ENCODE measurements at places on chromosomes 3 and 15.

DNA sequence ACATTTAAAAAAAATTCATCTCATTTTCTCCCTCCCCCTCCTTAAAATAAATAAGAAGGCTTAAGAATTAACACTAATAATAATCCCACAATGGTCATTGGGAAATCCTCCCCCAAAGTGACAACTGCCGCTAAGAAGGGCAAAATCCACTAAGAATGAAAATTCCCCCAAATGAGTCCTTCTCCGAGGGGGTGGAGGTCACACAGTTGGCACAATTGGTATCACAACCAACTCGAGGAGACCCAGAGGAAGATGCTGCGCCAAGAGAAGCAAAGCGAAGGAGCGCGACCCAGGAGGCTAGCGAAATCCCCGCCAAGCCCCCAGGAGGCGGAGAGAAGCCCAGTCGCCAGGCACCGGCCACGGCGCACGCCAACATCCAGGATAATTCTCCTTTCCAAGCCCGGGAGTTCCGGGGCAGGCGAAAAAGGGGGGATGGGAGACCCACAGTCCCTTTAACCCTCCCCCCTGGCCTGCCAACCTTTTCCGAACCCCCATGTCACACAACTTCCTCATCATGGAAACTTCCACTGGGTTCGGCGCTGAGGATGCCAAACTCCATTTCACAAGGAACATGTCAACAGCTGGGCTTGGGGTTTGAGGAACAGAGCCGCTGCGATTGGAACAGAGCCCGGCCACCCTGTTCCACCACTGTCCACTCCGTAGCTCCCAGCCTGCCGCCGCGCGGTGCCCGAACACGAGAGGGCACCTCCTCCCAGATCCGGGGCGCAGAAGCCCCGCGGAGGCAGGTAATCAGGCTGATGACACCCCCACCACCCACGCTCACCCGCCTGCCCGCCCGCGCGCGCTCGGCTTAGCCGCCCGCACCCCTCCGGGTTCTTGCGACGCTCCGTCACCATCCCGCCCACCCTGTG lies 668 bp downstream of the THRB start:
- no peak for DNase-seq

- no peak for DNase-seq
These were observed 4.8 kb upstream of the ZBTB20 start for GRCh38 chr3:115151921-115152320.

- DNase-seq: no peak
These were observed 101.1 kb downstream of the RYR3 start for GRCh38 chr15:33411596-33412540.

DNA sequence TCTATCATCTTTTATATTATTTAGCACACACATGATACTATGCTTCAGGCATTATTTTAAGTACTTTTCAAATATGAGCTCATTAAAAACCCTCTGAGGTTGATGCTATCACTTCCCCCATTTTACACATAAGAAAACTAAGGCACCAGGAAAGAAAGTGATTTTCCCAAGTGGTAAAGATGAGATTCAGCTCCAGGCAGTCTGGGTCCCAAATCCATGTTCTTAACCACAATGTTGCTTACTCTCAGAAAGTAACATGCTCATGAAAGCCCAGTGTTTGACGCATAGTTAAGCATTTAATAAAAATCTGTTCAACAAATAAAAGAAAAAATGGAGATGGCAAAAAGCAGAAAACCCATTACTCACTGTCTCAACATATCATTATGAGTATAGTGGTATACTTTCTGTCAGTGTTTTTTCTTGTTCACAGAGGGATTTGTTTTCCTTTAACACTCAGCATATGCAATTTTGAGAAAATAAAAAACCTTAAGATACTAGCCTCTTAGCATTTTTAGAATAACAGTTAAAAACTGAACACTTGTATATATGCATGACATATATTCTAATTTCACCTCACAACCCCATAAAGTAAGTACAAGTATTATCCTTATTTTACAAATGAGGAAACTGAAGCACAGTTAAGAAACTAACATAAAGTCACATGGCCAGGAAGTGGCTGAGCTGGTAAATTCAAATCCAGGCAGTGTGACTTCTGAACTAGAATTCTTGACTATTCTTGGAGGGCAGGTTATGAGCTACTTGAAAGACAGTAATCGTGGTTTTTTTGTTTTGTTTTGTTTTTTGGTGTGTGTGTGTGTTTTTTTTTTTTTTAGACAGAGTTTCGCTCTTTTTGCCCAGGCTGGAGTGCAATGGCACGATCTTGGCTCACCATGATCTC lies 10.4 kb downstream of the PEAK1 start:
- no peak for DNase-seq

- DNase-seq: no peak
These were observed 4.2 kb upstream of the DGKG start for GRCh38 chr3:186366206-186366605.

GRCh38 chr3:66962664-66963063 lies 35.4 kb upstream of the KBTBD8 start:
- no peak for DNase-seq

DNA sequence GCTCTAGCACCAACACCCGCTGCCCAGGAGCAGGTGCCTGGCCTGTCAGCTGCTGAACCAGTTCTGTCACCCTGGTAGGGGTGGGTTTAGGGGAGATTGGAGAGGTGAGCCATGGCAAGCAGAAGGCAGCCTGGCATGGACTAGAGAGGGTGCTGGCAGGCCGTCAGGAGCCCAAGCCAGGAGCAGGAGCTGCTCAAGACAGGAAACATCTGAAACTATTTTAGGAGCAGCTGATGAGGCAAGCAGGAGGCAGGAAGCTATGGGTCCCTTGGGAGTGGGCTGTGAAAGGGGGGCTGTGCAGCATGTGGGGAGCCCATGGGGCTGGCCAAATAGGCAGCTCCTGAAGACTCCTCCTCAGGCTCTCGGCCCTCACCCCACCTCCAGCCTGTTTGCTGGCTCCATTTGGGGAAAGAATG lies 2.3 kb downstream of the INKA1 start:
- no peak for DNase-seq

- DNase-seq: no peak
These were observed 87.5 kb downstream of the NEK10 start for GRCh38 chr3:27281671-27282150.

DNA sequence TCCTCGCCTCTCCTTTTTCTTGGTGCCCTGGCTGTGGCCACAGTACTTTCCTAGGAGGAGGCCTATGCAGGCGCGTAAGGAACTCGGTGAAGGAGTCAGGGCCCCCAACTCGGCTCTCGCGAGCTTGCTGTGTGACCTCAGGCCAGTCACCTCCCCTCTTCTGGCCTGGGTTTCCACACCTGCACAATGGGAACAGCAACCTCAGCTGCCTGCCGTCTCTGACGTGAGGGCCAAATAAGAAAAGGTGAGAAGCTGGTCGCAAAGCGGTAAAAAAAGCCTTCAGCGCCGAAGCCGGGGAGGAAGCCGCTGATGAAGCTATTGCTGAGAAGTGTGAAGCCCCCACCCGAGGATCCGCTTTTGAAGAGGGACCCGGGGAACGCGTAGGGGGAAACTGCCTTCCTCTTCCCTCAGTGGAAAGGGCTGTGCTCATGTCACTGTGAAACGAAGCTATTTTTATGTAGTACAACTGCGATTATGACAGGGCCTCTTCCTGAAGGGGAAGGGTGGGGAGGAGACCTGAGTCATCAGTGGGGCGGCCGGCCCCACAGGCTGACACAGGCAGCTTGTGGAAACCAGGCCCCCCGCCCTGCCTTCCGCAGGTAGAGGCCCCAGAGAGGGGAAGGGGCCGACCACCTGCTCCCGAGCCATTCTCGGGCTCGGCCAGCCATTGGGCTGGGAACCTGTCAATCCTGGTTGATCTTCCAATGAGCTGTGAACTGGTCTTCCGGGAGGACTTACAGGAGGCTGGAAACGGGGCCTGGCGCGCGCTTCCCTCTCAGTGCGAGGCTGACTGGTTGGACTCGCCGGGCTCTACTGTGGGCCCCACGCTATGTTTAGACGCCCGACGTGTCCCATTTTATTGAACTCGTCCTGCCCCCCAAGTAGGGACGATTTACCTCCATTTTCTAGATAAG lies 18.0 kb upstream of the ANKDD1A start:
- peak; percentile 96 for DNase-seq

- DNase-seq: no peak
These were observed 40.2 kb upstream of the CRTC3 start for GRCh38 chr15:90489514-90489913.
